ENCODE measurements at places on chromosomes 3 and 15.

- DNase-seq: no peak
These were observed 343.1 kb downstream of the LPP start for GRCh38 chr3:188497021-188497420.

GRCh38 chr15:88878720-88879184 is 16.6 kb downstream of the HAPLN3 start:
- peak; percentile 74 for DNase-seq

DNA sequence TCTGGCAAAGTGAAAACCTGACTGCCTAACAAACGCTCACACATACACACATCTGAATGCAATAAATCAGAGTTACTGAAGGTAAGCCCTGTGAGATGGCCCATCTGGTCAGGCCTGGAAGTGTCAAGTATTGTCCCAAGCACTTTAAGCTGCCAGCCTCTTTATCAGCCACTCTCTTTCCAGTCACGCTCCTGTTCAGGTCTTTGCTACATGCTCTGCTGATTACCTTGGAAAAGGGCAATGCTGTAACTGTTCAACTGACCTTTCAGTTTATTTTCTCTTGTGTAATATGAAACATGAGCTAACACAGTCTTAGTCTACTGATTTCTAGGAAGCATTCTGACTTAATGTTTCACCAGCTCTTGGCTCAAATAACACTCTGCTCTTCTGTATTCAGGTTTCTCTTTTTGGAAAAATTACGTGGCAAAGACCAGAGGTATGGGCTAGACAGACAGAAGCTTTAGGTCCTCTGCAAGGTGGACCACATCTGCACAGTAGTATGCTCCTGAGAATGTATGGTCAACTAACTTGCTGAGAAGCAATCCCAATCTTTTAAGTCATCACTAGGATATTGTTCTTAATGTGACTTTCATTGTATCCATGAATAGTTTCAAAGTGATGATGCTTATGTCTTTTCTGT is 44.5 kb downstream of the GBE1 start:
- peak; percentile 78 for DNase-seq

DNA sequence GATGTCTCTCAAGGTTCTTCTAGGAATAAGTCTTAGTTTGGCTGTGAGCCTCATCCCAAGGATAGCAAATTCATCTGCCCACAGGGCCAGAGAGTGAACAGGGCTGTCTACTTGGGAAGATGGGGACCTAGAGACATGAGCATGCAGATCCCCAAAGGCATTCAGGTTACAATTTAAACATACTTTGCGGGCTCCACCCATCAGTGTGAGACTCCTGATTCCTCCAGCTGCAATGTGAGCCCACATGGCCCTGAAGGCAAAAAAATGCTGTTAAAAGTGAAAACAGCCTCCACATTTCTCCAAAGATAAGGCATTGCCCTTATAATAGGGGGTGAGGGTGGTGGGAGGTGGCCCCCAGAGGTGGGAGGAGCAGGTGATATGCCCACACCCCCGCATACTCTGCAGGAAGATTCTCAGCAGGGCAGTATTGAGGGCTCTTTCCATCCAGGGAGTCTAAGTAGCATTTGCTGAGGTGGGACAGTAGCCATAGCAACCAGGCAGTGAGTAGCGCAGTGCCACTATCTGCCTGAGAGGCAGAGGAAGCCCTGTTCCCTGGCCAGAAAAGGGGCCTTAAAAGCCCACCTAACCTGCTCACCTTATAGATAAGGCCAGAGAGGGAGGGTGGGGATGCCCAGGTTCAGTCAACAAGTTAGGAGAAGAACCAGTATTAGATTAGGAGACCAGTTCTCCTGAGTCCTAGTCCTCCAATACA is 31.2 kb downstream of the TGM4 start:
- DNase-seq: no peak

- no peak for DNase-seq
These were observed 18.2 kb downstream of the SLC9A9 start for GRCh38 chr3:143830063-143830462.

- peak; percentile 64 for DNase-seq
These were observed 51.6 kb downstream of the LINGO1 start for GRCh38 chr15:77580996-77581682.

- no peak for DNase-seq
These were observed 1016.6 kb downstream of the PLOD2 start for GRCh38 chr3:145144361-145144760.

DNA sequence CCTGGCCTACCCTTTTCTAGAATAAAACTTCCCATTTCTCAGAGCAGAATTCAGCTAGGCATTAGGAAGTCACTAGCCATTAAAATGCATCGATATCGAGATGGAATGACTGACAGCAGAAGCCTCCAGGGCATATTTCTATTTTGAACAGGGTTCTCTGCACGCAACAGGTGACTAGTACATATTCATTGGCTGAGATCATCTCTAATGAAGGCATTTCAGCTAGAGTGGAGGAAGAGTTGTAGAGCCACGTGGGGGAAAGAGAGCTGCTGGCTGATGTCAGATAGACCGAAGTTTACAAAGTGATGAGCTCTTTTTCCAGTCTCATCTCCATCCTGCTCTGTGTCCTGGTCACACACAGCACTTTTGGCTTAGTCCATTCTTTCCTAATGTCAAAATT is 7.5 kb downstream of the TMEM40 start:
- no peak for DNase-seq

- DNase-seq: no peak
These were observed 15.3 kb downstream of the P2RY14 start for GRCh38 chr3:151262871-151263525.

GRCh38 chr3:46060551-46060950 is 33.3 kb upstream of the XCR1 start:
- DNase-seq: no peak

GRCh38 chr15:52441841-52442240 is 86.8 kb downstream of the MYO5A start:
- DNase-seq: no peak

DNA sequence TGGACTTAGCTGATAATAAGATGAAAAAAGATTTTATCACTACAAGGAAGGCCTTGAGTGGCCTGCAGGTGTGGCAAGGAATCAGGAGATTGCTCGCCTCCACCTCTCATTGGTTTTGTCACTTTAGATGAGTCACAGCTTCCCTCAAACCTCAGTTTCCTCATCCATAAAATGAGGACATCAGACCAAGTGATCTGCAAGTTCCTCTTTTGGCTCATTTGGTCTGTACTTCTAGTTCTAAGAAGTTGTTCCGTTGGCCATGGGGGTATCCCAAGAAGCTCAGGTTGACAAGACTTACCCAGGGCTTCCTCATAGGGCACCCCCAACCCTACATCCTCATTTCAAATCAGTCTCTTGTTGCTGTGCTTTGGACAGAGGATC is 254.1 kb downstream of the UACA start:
- DNase-seq: no peak

- no peak for DNase-seq
These were observed 6.7 kb upstream of the PSTPIP1 start for GRCh38 chr15:76987896-76988860.

DNA sequence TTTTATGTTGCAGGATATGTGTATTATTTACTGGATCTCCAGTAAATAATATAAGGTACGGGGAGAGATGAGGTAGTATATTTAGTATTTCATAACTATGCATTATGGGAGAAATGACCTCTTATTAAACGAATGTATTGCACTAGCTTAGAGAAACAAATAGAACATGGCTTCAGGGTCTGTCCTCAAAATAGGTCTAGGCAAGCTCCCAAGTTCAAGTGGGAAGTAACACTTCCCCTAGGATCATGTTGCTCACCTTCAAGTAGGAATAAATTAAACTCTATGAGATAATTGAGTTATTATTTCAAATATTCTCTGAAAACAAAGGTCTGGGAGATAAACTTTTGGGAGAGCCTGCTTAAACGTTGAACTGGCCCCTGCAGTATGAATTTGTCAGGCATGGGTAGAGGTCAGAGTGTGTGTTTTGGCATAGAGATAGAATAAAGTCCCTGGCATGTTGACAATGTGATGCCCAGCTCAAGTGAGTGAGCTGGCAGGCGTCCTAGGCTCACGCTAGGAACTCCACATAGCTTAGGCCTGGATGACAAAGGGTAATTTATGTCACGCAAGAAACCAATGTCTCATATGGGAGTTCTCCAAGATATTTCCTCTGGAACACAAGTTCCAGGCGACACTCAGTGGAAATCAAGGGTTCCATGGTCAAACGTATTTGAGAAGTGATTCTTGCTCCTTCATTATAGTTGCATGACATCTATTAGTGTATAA is 236.8 kb downstream of the CACNA2D3 start:
- peak; percentile 23 for DNase-seq

DNA sequence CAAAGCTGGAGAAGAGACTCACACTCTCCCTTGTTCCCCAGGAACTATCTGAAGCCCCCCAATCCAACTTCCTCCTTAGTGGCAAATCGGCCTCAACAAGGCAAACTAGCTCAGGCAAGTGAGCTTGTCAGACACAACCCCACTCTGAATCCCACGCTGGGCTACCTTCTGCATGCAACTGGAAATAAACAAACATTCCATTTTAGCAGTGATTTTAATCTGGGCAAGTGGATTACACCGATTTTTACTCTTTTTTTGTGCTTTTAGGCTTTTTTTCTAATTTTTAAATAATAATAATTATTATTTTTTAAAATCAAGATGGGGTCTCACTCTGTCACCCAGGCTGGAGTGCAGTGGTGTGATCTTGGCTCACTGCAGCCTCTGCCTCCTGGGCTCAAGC is 2.9 kb upstream of the NOX5 start:
- DNase-seq: no peak

GRCh38 chr15:55327387-55327786 is 8.4 kb downstream of the PIGB start:
- DNase-seq: no peak

- no peak for DNase-seq
These were observed 348.7 kb upstream of the TBL1XR1 start for GRCh38 chr3:177545964-177546363.
